ENCODE measurements at places on chromosomes 16 and 17. TPM values are rescaled to one million over a fixed set of nuclear protein-coding genes. Genes with fewer than 3 reads are reported as not detected.

Gene RBFOX1
- total RNA-seq = 1.6 TPM

Gene GCGR
- total RNA-seq = 0.85 TPM

Gene MYH10
- total RNA-seq = 226 TPM

Gene IL17C
- 1.9 TPM for total RNA-seq

GRCh38 chr16:30186782-30187555 is 3.6 kb downstream of the CORO1A start:
- H3K27me3 ChIP-seq = peaks cover 22% of the 10 kb centered on the region
- H3K27ac ChIP-seq = no peak overlapping the region
- no peak overlapping the region for H3K4me3 ChIP-seq
- peaks cover 7% of the 10 kb centered on the region for H3K4me1 ChIP-seq

DNA sequence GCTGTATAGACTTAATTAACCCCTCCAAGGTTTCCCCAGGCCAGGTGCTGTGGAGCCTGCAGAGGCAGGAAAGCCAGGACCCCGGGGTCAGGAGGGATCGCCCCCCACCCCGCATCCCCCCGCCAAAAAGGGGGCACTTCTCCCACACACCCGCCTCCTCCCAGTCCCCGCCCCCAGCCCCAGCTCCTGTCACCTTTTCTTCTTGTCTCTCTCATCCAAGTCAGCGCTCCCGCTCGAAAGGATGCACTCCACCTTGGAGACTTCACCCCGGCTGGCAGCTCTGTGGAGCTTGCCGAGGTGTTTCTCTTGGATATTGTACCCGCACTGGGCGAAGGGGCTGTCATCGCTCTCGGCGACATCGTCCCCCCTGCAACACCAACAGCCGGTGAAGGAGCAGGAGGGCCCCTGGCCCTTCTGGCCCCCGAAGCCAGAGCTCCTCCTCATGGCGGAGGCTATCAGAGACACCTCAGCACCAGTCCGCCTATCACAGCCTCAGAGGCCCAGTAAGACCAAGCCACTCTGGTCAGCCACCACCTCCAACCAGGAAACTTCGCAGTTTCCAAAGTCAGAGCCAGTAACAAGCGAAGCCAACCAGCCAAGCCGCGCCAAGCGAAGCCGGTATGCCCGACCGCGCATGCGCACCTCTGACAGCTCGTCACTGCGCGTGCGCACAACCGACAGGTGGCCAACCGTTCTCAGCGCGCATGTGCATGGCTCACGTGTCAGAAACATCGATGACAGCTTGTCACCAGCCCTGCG is 52.5 kb downstream of the SHCBP1 start:
- no peak overlapping the region for H3K27ac ChIP-seq
- H3K36me3 ChIP-seq = no peaks in the 10 kb centered on the region
- H3K4me3 ChIP-seq = no peak overlapping the region
- DNase-seq = no peak

DNA sequence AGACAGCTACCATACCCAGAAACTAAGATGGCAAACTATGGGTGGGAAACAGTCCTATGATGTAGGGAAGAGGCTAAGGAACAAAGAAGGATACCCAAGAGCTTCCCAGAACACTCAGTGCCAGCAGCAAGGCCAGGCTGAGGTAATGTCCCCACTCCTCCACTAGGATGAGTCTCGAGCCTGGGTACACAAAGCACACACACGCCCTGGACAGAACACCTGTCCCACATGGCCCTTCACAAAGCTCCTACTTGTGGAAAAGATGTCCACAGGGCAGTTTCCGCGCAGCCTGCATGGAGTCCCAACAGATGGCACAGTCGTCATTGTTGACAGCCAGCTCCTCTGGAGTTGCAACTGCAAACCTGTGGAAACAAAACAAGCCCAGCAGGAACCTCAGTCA is 23.9 kb downstream of the AMFR start:
- H3K27ac ChIP-seq = no peak overlapping the region
- no peaks in the 10 kb centered on the region for H3K27me3 ChIP-seq
- no peaks in the 10 kb centered on the region for H3K4me1 ChIP-seq
- peak; percentile 32 for DNase-seq
- H3K36me3 ChIP-seq = peaks cover 44% of the 10 kb centered on the region

DNA sequence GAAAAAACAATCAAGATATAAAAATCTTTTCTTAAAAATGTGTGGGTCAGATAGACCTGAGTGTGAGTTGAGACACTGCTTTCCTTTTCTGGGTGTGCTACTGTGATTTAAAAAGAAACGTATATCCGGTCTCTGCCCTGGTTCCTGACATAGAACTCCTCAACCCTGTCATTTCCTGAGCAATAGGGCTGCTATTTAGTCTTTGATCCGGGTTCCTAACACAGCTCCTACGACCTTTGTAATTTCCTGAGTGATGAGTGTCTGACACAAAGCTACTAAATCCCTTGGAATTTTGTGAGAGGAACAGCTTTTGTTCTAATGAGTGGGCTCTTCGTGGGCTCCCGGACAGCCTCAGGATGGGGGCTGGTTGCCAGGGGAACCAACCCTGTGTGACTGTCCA is 93.9 kb upstream of the FA2H start:
- H3K4me1 ChIP-seq = peaks cover 75% of the 10 kb centered on the region
- no peak for DNase-seq
- peak overlapping the region; percentile 57 for H3K27ac ChIP-seq
- peaks cover 8% of the 10 kb centered on the region for H3K36me3 ChIP-seq

DNA sequence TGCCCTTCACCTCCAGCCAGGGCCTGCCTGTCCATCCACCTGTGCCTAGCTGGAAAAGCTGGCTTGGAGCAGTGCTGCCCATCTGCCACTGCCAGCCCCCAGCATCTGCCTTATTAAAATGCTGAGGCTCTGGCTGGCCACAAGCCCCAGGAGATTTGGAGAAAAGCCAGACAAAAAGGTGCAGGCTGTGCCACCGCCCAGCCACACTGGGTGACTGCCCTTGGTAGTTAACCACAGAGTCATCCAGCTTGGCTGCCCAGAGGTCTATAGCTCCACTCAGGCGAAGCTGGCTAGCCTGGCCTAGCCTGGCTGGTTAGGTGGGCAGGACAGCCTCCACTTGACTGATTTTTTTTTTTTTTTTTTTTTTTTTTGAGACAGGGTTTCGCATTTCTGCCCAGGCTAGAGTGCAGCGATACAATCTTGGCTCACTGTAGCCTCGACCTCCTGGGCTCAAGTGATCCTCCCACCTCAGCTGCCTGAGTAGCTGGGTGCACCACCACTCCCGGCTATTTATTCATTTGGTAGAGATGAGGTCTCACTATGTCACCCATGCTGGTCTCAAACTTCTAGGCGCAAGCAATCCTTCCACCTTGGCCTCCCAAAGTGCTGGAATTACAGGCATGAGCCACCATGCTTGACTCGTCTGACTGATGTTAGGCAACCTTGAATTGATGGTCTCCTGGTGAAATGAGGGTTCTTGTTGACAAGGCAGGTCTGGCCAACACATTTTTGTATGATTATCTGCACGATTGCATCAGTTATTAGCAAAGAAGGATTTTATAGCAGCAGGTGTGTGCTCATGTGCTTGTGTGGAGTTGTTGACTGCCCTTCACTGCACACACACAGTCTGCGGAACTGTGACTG is 103.8 kb downstream of the RAB11FIP4 start:
- H3K36me3 ChIP-seq = no peaks in the 10 kb centered on the region
- no peak for DNase-seq
- H3K27ac ChIP-seq = peak overlapping the region; percentile 69
- no peaks in the 10 kb centered on the region for H3K27me3 ChIP-seq
